ENCODE measurements at places on chromosomes 16 and 17.

GRCh38 chr16:27311897-27312303 is 1.9 kb upstream of the IL4R start:
- no peak for DNase-seq

- DNase-seq, result no peak
Observed at GRCh38 chr17:64774888-64775540, 112.9 kb upstream of the SMURF2 start.

DNA sequence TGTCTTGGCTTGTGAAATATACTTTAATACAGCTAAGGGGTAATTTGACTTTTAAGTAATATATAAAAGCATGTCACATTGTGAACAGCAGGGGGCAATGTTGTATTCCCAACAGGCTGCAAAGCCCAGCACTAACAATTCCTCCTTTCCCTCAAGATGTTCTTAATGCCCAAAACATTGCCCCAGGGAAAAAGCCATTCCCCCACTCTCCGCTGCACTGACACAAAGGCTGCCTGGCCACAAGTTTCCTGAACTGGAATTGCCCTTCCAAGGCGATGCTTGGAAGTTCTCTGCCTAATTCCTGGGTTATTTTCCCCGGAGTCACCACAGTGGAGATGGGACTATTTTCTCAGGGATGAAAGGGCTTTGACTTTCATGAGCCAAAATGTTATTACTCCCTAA is 27.2 kb downstream of the CLEC16A start:
- peak; percentile 89 for DNase-seq

- peak; percentile 25 for DNase-seq
Observed at GRCh38 chr17:45171338-45172231, 9.9 kb downstream of the HEXIM2 start.

DNA sequence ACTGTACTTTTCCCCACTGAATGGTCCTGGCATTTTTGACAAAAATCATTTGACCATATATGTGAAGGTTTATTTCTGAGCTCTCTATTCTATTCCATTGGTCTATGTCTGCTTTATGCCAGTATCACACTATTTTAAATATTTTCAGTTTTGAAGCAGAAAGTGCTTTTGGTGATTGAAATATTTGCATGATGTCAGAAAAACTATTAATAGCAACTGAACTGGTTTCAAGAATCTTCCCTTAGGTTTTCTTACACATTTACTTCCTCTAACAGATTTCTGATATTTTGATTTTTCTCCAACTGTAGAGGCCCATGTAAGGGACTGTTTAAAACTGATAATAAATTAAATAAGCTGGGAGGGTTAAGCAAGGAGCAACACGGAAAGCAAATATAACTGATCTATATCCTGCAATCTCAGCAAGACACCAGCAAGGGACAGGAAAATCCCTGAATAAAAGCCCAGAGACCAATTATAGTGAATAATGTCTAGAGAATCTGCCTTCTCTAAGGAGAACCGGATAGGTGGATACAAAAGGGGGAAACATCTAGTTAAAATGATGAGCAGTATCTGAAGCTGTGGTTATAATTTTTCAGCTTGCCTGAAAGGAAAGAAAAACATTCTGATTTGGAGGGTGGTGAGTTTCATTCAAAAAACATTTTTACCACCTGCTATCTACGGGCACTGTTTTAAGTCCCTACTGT is 80.9 kb upstream of the STAC2 start:
- DNase-seq, result peak; percentile 32

DNA sequence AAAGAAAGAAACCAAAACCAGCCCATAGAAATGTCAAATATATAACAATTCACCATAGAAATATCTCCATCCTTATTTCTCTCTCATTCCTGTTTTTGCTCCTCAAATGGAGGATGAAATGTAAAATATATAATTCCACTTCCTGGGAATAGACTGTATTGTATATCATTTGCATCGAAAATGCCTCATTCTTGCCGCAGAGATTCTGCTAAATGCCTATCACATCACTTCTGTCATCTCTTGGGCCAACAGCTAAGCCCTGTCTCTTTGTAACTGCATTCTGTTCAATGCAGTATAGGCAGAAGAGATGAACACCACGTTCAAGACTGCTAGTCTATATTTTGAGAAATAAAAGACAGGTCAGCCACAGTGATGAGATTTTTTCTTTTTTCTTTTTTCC is 956.3 kb upstream of the SOX9 start:
- no peak for DNase-seq

- DNase-seq, result peak; percentile 42
Observed at GRCh38 chr17:17749921-17750320, 68.7 kb downstream of the RAI1 start.

- DNase-seq, result peak; percentile 11
Observed at GRCh38 chr17:2292100-2292499, 11.5 kb downstream of the SMG6 start.

GRCh38 chr17:64148699-64149098 is 18.8 kb upstream of the ERN1 start:
- DNase-seq, result no peak

- DNase-seq, result no peak
Observed at GRCh38 chr17:79385962-79386563, 224.8 kb downstream of the RBFOX3 start.

- DNase-seq, result no peak
Observed at GRCh38 chr17:58902322-58902721, 146.7 kb downstream of the PPM1E start.

- peak; percentile 70 for DNase-seq
Observed at GRCh38 chr16:64791756-64792155, 330.1 kb downstream of the CDH11 start.

GRCh38 chr16:85380002-85380395 is 233.1 kb upstream of the GSE1 start:
- DNase-seq, result no peak

DNA sequence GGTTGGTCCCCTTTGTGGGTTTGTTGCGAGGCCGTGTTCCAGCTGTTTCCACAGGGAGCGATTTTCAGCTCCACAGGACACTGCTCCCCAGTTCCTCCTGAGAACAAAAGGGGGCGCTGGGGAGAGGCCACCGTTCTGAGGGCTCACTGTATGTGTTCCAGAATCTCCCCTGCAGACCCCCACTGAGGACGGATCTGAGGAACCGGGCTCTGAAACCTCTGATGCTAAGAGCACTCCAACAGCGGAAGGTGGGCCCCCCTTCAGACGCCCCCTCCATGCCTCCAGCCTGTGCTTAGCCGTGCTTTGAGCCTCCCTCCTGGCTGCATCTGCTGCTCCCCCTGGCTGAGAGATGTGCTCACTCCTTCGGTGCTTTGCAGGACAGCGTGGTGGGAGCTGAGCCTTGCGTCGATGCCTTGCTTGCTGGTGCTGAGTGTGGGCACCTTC is 27.3 kb upstream of the STH start:
- DNase-seq, result no peak

GRCh38 chr17:10144456-10144855 is 54.0 kb downstream of the GAS7 start:
- no peak for DNase-seq

- DNase-seq, result no peak
Observed at GRCh38 chr16:57089406-57089805, 3.0 kb upstream of the CPNE2 start.

- DNase-seq, result no peak
Observed at GRCh38 chr17:10563991-10564660, 14.7 kb upstream of the MYH2 start.

DNA sequence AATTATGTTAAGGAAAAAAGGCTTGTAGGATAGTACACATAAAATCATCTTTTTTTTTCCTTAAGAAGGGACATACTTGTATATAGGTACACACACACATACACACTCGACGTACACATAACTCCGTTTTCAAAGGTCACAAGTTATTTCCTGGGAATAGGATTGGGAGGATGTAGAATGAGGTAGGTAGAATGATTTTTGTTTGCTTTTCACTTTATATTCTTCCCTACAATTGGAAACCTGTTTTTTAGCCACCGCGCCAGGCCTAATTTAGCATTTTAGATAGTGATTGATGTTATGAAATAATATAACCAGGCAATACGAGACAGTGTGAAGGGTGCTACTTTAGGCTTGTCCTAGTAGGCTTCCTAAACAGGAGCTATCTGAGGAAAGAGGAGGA is 1.8 kb upstream of the HAPSTR1 start:
- no peak for DNase-seq

- DNase-seq, result no peak
Observed at GRCh38 chr16:27221576-27222248, 18.4 kb downstream of the KDM8 start.

DNA sequence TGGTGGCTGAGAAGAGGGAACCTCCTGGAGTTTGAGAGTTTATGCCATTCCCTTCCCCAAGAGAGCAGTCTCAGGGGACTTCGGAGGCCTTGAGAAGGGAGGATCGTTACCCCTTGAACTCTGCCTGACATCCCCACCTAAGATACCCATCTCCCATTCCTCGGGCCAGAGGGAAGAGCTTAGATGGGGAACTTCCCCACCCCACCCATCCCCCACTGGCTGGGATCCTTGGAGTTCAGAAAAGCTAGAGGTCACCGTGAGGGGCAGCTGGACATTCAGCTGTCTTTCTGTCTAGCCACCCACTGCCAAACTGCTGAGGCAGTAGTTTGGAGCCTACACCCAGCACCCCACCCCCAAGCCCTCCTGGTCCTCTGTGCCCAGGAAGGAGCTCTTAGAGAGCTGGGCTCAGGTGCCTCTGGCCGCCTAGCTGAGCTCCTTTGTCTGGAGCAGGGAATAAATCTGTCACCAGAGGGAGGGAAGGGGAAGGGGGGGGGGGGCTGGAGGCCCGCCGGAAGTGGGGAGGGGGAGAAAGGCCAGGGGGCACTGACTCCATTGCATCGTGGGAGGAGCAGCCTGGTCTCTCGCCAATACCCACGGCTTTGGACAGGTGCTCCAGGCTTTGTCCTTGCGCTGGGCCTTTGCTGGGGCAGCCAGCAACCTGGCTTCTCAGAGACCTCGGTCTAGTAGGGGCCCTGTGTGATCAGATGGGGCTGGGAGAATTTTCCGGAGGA is 1.0 kb downstream of the HSD11B2 start:
- DNase-seq, result no peak

- peak; percentile 85 for DNase-seq
Observed at GRCh38 chr16:84810518-84811273, 9.1 kb upstream of the CRISPLD2 start.

DNA sequence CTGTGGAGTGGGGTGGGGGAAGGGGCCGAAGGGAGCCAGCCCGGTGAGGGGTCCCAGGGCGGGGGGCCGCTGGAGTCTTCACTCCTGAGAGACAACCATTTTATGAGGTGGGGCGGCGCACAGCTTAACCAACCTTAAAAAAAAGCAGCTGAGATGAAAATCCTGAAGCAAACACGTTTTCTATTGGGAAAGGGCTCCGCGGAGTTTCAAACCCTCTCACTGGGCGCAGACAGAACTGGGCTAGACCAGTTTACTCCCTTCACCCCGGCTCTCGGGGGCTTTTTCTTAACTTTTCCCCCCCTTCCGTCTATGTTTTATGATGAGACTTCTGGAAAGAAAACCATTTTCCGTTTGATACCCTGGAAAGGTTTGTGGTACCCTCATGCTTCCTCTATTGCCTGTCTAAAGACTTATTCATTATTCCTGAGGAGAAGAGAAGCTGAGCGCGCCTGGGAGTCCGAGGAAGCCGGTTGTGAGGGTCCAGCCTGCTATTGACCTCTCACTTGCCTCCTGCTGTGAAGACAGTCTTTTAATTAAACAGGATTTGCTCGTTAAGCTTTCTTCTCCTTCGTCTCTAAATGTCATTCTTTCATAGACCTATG is 482 bp upstream of the SSH2 start:
- DNase-seq, result no peak

- DNase-seq, result peak; percentile 25
Observed at GRCh38 chr16:65697065-65697464, 575.2 kb upstream of the CDH11 start.

DNA sequence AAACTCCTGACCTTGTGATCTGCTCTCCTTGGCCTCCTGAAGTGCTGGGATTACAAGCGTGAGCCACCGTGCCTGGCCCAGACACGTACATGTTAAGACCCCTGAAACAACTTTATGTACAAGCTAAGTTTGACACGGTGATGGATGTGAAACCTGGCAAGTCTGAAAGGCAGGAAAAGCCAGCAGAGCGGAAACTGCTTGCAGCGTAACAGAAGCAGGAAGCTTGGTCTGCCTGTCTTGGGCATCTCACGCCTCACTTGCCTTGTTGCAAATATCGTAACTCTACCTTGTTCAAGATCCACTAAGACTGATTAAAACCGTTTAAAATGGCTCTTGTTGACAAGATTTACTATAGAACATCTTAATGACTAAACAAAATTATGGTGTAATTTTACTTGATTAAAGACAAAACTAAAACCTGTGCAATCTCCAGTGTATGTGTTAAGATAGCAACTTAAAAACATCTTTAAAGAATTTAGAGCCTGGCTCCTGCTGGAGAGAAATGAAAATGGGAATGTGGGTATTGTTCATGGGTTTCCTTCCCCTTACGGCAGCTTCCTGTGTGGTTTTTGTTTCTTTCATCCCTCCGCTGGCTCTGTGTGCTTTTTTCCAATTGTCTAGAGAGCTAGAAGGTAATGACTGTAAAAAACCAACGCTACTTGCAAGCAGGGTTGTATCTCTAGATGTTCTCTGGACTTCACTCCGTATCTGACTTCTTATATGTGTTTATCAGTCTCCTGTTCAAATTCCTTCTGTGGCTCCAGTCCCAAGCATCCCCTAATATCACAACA is 477.6 kb downstream of the XYLT1 start:
- DNase-seq, result no peak

DNA sequence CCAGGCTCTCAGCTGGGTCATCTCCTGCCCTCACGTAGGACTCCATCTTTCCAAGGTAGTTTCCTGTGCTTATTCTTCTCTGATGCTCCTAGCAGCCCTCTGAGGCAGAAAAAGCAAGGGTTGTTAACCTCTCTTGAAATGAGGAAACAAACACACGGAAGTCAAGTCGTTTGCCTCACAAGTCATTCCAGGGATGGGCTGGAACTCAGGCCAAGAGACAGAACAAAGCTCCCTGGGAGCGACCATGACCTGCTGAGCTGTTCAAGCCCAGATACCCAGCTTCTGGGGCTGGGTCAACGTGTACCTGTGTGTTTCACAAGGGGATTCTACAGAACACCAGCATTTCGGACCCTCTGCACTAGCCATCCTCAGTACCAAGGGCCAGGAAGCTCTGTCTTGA is 28.1 kb downstream of the SRL start:
- DNase-seq, result no peak

GRCh38 chr16:7746941-7747340 is 414.3 kb downstream of the RBFOX1 start:
- DNase-seq, result no peak

- peak; percentile 18 for DNase-seq
Observed at GRCh38 chr17:48192321-48192731, 84.8 kb downstream of the SNX11 start.

- no peak for DNase-seq
Observed at GRCh38 chr17:37225465-37225864, 150.3 kb upstream of the C17orf78 start.

DNA sequence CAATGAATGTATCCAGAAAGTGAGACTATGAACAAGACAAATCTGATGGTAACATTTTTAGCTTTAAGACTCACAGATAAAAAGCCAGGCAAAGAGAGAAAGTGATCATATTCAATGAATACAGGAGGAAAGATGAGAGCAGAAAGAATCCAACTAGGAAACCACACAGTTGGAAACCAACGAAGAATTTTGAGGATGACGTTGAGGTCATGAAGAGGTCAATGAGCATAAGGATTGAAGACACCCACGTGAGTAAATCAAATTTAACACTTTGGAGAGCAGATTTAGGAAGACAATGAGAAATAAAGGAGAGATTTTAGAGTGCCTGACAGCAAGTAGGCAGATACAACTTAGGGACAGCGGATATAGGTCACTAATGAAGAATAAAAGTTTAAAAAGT is 948.1 kb downstream of the KCNJ2 start:
- peak; percentile 59 for DNase-seq

- DNase-seq, result no peak
Observed at GRCh38 chr16:1151424-1152122, 1.3 kb upstream of the CACNA1H start.

GRCh38 chr16:89534252-89534756 is 26.1 kb downstream of the SPG7 start:
- DNase-seq, result no peak

- no peak for DNase-seq
Observed at GRCh38 chr17:63706336-63707082, 6.6 kb upstream of the LIMD2 start.
